Body of pancreas (tissue), 4 donors: ENCODE measurements at places on chromosomes 5 and 9.

DNA sequence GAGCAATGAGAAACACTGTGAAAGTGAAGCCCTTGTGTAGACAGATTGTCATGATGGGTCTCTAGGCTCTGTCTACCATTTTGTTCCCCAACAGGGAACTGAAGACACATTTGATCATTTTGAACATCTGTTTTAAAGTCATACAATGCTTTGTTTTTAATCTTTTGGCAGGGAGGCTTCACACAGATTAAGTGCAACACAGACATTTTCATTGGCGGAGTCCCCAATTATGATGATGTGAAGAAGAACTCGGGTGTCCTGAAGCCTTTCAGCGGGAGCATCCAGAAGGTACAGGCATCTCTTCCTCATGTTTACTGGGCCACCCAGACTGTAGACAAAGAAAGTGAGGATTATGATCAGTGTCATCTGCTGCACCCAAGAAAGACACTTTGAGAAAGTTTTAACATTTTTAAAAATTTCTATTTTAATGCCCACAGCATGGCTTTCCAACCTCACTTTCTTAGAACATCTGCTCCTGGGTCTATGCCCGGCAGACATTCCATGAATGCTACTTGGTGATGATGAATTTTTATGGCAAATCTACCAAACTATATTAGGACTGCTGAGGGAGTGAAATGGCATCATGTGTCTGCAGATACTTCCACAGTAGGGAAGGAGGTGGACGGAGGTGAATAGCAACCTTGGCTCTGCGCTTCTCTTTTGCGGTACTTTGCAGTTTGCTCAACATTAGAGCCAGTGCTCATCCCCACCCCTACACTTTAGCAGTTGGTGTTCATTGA is 121.3 kb downstream of the LIFR start:
- no peaks in the 10 kb centered on the region for H3K27me3 ChIP-seq
- DNase-seq = no peak
- H3K36me3 ChIP-seq = no peaks in the 10 kb centered on the region
- H3K4me1 ChIP-seq = no peaks in the 10 kb centered on the region
- no peak overlapping the region for H3K4me3 ChIP-seq

GRCh38 chr5:63743096-63743798 is 219.0 kb downstream of the HTR1A start:
- H3K36me3 ChIP-seq = no peaks in the 10 kb centered on the region
- no peaks in the 10 kb centered on the region for H3K27me3 ChIP-seq
- H3K4me3 ChIP-seq = no peak overlapping the region
- no peak overlapping the region for H3K27ac ChIP-seq
- H3K4me1 ChIP-seq = no peaks in the 10 kb centered on the region

- peak overlapping the region; percentile 86 for H3K27ac ChIP-seq
- H3K27me3 ChIP-seq = no peaks in the 10 kb centered on the region
- H3K4me3 ChIP-seq = no peak overlapping the region
- peaks cover 27% of the 10 kb centered on the region for H3K4me1 ChIP-seq
- DNase-seq = peak; percentile 36
Measured at GRCh38 chr5:142012186-142012785, 541 bp downstream of the GNPDA1 start.

DNA sequence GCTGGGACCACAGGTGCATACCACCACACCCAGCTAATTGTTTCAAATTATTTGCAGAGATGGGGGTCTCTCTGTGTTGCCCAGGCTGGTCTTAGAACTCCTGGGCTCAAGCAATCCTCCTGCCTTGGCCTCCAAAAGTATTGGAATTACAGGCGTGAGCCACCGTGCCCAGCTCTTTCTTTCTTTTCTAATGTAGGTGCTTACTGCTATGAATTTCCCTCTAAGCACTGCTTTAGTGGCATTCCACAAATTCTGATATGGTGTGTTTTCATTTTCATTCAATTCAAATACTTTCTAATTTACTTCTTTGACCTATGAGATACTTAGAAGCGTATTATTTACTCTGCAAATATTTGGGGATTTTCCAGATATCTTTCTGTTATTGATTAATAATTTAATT is 14.9 kb downstream of the HMGXB3 start:
- no peaks in the 10 kb centered on the region for H3K27me3 ChIP-seq
- H3K4me1 ChIP-seq = no peaks in the 10 kb centered on the region
- H3K36me3 ChIP-seq = no peaks in the 10 kb centered on the region
- no peak overlapping the region for H3K27ac ChIP-seq
- H3K4me3 ChIP-seq = no peak overlapping the region

- DNase-seq = no peak
- peaks cover 15% of the 10 kb centered on the region for H3K4me1 ChIP-seq
- no peaks in the 10 kb centered on the region for H3K36me3 ChIP-seq
- no peak overlapping the region for H3K27ac ChIP-seq
- H3K4me3 ChIP-seq = no peak overlapping the region
- no peaks in the 10 kb centered on the region for H3K27me3 ChIP-seq
Measured at GRCh38 chr9:86043999-86044398, 55.4 kb downstream of the GOLM1 start.

DNA sequence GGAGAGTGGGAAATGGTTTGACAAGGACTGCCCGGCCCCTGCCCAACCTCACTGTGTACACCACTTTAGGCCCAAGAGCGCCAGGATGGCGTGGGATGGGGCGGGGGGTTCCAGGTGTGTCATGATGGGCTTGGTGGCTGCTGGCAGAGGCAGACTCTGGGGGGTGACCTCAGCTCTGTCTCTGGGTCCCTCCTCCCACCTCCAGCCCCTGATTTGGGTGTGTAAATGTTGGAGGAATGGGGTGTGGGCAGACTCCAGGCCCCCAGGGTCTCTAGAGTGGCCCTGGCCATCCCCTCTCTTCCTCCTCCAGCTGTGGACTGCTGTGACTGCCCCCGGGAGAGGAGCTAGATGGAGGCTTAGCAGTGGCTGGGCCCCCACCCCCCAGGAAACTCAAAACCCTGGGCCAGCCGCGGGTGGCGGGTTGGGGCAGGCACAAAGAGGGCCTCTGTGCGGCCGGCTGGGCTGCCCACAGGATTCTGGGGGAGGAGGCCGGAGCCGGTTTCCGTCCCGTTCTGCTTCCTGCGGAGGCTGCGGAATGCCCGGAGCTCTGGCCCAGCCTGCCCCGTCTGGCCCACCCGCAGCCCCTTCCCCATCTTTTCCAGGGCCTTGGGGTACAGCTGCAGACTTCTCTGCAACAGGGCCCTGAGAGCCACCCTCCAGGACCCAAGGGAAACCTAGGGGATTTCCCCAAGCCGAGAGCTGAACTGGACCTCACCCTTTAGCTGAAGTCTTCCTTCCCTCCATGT is 23.1 kb downstream of the CXXC5 start:
- H3K4me1 ChIP-seq = peaks cover 97% of the 10 kb centered on the region
- no peaks in the 10 kb centered on the region for H3K27me3 ChIP-seq
- DNase-seq = no peak
- H3K4me3 ChIP-seq = no peak overlapping the region
- peak overlapping the region; percentile 82 for H3K27ac ChIP-seq

DNA sequence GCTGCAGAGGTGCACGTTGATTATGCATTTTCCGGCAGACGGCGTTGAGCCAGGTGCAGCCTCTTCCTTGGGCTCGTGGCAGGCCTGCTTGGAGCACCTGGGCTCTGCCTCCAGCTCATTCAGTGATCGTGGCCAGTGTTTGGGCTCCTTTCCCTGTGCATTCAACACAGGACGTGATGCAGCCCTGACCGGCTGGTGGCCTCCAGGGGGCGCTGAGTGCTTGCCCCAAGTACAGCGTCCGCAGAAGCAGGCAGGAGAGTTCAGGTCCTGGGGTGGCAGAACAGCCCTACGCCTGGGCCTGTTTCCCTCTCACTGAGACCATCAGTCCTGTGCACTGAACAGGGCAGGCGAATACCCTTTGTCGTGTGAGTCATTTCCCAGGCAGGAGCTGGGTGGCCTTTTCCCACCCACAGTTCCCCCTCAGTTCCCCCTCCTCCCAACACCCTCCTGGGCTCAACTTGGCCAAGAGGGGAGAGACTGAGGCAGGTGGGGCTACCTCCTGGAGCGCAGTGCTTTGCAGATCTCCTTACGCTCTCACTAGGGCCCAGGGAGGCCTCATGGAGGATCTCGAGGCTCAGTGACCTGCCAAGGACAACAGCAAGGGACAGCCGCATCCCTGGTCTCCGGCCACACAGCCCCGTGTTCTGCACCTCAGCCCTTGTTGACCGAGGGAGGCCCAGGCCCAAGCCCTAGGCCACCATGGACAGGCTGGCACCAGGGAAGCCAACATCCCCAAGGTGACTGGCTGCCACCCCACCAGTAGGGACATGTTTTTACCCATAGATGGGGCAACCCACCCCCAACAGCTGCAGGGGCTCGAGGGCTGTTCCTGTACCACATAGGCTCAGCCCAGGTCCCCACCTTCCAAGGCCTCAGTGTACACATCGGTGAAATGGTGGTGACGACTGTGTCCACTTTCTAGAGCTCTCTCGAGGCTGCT is 52.9 kb downstream of the LRSAM1 start:
- H3K36me3 ChIP-seq = peaks cover 30% of the 10 kb centered on the region
- H3K27me3 ChIP-seq = no peaks in the 10 kb centered on the region
- H3K4me3 ChIP-seq = no peak overlapping the region
- peak; percentile 87 for DNase-seq

GRCh38 chr9:78778861-78779374 is 482.0 kb downstream of the PSAT1 start:
- no peaks in the 10 kb centered on the region for H3K4me1 ChIP-seq
- no peak overlapping the region for H3K27ac ChIP-seq
- no peaks in the 10 kb centered on the region for H3K27me3 ChIP-seq
- H3K36me3 ChIP-seq = no peaks in the 10 kb centered on the region
- H3K4me3 ChIP-seq = no peak overlapping the region
- DNase-seq = no peak

- DNase-seq = peak; percentile 39
- no peak overlapping the region for H3K27ac ChIP-seq
Measured at GRCh38 chr5:68343421-68343826, 127.9 kb downstream of the PIK3R1 start.

GRCh38 chr9:119771341-119771740 is 402.1 kb upstream of the BRINP1 start:
- H3K27ac ChIP-seq = no peak overlapping the region
- no peaks in the 10 kb centered on the region for H3K36me3 ChIP-seq
- H3K27me3 ChIP-seq = no peaks in the 10 kb centered on the region
- no peaks in the 10 kb centered on the region for H3K4me1 ChIP-seq

DNA sequence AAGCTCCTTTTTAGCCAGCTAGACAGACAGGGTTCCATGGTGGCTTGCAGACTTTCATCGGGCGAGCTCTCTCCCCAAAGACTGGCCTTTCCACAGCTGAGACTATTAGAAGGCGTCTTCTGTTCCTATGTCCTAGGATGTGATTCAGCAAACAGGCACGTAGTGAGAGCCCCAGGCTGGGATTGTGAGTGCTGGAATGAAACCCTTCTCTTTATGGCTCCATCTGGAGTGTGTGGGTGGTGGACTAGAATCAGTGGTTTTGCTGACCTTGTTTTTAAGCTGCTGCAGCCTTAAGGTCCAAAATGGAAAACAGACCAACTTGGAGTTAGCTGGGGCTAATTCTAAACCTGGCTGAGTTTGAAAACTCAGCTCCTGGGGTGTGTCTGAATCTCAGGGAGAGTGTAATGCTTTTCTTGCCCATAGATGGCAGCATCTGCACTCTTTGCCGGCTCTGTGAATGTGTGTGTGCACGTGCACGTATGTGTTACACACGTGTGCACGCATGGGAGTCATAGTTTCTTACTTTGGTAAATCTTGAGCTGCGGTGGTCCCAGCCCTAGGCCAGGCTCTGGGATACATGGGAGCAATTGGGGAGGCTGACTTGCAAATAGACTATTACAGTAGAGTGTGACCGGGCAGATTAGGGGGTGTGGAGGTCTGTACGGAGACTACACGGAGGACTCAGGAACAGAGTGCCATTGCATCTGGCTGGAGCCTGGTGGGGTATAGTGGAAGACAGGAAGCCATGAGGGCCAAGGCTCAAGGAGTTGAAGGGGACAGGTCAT is 10.7 kb downstream of the GSN start:
- peak; percentile 70 for DNase-seq
- H3K36me3 ChIP-seq = no peaks in the 10 kb centered on the region
- H3K27me3 ChIP-seq = no peaks in the 10 kb centered on the region
- H3K4me1 ChIP-seq = peaks cover 42% of the 10 kb centered on the region
- no peak overlapping the region for H3K27ac ChIP-seq

GRCh38 chr5:135641734-135642487 is 63.1 kb upstream of the CXCL14 start:
- H3K27me3 ChIP-seq = no peaks in the 10 kb centered on the region
- no peak for DNase-seq
- H3K4me3 ChIP-seq = no peak overlapping the region
- H3K36me3 ChIP-seq = no peaks in the 10 kb centered on the region
- no peak overlapping the region for H3K27ac ChIP-seq
